ENCODE measurements at places on chromosomes 5 and 9.

DNA sequence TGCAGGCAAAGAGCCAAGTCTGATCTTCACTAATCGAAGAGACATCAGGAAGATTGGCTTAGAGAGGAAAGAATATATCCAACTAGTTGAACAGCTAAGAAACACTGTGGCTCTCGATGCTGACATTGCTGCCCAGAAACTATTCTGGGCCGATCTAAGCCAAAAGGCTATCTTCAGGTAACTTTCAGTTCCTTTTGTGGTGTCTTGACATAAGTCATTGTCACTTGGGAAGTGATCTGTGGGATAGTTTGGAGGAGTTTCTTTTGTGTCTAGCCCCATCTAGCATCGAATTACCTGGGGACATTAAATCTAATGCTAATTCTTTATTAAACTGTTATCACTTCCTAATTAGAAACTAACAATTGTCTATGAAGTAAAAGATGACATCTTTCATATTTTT, 24.0 kb downstream of the VLDLR start:
- no peak for DNase-seq

DNA sequence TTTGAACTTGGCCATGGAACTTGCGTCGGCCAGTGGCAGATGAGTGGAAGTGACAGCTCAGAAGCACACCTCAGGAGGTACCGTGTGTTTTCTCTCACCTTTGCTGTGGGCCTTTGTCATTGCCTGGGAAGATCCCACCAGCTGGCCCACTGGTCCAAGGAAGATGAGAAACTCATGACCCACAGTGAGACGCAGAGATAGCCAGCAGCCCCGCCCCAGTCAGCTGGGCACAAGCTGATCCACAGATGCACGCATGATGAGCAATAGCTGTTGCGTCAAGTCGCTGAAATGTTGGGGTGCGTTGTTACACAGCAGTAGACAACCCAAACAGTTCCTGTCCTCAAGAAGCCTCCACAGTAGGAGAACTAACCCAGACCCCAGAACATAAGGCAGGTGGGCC, 30.8 kb upstream of the UNC5A start:
- DNase-seq: no peak

GRCh38 chr5:141882594-141883183, 4.5 kb upstream of the PCDH1 start:
- no peak for DNase-seq

GRCh38 chr5:40491644-40492043, 188.1 kb upstream of the PTGER4 start:
- no peak for DNase-seq

DNA sequence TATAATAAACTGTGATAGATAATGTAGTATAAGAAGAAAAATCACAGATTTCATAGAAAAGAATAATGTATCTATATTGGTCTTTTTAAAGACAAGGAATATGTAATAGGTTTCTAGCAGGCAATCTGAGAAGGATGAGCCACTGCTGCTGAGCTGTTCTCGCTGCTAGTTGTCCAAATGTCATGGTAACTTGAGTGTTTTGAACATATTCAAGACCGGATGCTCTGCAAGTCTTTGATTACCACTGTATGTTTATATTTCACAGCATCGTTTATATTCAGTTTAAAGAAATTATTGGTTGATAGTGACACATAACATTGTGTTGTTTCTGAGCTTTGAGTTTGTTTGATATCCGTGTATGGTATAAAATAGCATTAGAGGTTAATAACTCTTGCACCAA, 9.6 kb downstream of the C5orf47 start:
- DNase-seq: no peak

- peak; percentile 93 for DNase-seq
Observed at GRCh38 chr5:44845777-44846176, 37.0 kb downstream of the MRPS30 start.

DNA sequence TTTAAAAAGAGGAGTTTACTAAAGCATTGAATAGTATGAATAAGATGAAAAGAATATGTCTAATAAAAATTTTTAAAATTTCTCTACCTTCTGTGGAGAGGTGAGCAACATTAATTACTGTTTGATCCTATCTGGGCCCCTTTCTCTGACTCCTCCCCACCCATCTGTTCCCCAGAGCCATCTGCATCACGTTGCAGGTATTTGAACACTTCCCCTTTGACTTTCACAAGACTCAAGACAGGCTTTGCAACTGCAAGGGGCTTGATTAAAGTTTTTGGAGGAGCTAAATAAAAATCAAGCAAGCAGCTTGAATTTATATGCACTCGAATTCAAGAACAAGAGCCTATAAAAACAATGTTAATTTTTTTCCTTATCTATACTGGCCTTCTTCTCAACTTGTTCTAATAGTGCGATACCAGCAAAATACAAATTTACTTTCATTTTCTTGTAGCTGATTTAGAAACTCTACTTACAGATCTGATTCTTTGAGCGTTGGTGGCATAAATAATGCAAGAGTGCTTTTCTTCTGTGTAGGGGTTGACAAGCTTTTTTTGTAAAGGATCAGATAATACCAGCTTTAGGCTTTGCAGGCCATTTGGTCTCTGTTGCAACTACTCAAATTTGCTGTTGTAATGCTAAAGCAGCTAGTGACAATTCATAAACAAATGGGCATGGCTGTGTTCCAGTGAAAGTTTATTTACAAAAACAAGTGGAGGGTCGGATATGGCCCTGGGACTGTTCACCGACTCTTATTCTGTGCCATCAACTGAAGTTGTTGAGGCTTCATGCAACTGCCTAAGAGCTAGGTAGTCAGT, 21.2 kb downstream of the TXNDC8 start:
- DNase-seq: no peak

DNA sequence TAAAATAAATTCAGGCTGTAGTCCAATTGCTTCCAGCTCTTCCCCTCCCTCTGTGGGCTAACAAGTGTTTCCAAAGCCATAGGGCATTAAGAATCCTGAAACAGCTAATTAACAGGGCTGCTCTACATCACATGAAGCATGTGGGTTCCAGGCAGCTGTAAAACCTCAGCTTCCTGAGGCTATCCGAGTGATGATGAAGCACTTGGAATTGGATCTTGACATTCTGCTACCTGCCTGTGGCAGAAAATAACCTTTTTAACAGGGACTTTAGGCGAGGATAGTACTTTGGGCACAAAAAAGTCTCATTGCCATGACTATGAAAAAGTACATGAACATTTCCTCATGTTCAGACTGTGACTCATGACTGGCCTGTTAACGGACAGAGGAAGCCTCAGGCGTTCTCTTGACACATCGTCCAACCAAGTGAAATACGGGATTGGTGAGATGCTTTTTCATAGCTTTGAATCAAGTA, 107.2 kb downstream of the PDE4D start:
- no peak for DNase-seq

- DNase-seq: no peak
Observed at GRCh38 chr5:164351245-164351834, 845.9 kb downstream of the MAT2B start.

DNA sequence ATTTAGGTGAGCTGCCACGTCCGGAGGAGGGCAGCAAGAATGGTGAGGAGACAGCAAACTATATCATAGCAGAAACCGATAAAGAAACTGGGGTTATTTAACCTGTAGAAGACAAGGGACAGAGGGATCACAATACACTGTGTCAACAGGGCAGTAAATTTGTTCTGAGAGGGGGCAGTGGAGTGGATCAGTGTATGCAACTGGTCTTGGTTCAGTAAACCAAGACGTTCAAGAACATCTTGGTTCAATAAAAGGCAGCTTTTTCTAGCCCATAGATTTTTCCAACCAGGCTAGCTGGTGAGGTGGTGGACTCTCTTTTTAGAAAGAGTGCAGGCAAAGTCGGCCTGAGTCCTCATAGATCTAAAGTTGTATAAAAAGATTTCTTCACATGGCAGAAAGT, 55.3 kb downstream of the PLAC8L1 start:
- DNase-seq: no peak

DNA sequence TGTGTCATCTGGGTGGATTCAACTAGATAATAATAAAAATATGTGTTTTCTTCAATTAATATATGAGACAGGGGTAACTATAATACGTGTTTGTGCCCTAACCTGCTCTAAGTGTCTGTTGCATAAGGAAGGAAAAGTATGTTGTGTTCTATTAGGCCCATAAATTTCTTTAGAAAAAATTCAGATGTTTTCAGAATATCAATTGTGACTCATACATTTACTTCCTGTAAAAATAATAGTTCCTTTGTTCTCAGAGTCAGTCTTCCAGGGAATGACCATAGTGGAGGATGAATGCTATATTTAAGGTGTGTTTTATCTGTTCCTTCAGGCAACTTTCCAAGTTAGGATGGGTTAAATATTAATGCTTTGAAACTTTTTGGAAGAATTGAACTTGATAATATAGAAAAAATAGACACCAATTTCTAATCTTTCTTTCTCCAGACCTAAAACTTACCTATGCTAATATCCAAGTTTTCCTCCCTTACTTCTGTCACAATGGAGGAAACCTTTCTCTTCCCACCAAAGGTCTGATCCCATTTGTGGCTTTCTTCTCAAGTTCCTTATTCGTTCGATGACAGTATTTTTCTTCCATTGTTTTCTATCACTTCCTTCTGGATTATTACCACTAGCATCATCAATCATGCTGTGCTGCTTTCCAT, 49.9 kb downstream of the ISL1 start:
- DNase-seq: no peak

DNA sequence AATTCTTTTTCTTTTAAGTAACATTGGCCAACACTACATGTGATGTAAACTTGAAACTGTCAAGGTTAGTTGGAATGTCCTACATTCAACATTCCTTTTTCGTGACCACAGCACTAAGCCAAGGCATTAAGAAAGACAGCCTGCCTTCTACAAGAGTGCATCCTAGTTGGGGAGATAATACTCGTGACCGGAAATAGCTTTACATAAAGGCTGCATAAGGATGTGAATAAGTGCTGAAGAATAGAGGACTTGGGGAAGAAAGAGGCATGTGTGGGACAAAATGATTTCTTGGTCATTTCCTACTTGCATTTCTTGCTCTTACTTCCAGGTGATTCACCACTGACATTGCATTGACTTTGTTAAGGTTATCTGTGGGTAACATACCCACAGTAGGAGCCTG, 282.0 kb downstream of the DMRT2 start:
- DNase-seq: no peak

- DNase-seq: peak; percentile 69
Observed at GRCh38 chr5:160926428-160926827, 74.4 kb upstream of the ATP10B start.

- no peak for DNase-seq
Observed at GRCh38 chr5:56279291-56279690, 46.2 kb upstream of the ANKRD55 start.

DNA sequence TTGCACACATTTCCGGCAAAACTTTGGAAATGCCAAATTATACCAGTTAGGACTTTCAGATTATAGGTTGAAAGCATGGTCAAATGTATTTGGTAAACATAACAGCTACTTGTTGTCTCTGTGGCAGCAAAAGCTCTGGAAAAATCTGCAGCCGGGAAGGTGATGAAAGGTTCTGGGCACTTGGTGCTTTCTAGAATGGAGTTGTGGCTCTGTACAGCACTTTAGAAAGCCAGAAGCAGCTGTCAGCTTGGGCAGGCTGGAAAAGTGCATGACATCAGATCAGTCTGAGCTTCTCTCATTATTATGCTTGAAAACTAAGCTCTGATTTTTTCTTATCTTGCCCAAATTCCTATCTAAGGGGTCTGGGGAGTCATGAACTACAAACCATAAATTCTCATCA, 118.6 kb upstream of the MAST4 start:
- no peak for DNase-seq

Data from COR-L47 (cell line).